ENCODE measurements at places on chromosomes 12 and 14.

- no peak for DNase-seq
These were observed 90.9 kb upstream of the PLXNC1 start for GRCh38 chr12:94057262-94058151.

GRCh38 chr12:58148405-58148804, 207.0 kb downstream of the ATP23 start:
- no peak for DNase-seq

GRCh38 chr12:77357655-77358054, 292.3 kb upstream of the E2F7 start:
- DNase-seq = no peak

GRCh38 chr14:31530136-31530535, 31.1 kb upstream of the NUBPL start:
- no peak for DNase-seq

DNA sequence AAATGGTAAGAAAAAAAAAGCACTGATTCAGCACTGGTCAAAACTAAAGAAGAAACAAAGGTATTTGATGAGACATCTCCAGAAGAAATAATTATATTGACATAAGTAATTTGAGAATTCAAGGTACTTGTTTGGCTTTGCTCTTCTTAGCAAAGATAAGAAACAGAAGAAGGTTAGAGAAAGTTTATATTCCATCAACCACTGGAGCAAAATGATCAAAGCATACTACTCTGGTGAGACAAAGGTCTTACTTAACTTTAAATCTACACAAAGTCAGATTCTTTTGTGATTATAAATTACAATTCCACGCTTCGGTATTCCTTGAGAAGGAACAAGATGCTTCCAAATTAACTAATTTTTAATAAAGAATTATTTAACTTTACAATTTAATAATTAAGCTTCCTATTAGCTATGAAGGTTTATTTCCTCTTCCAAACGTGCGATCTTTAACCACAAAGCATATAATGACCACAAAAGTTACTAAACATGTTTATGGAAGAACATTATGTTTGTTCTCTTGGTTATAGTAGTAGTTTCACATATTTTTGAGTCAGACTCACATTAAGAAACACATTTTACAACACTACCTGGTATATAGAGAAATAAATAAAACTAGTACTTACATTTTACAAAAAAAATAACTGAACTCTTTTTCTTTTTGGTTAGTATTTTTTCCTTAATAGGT, 53.4 kb downstream of the METTL25 start:
- no peak for DNase-seq

GRCh38 chr12:13211859-13212664, 15.5 kb downstream of the EMP1 start:
- DNase-seq = peak; percentile 43

DNA sequence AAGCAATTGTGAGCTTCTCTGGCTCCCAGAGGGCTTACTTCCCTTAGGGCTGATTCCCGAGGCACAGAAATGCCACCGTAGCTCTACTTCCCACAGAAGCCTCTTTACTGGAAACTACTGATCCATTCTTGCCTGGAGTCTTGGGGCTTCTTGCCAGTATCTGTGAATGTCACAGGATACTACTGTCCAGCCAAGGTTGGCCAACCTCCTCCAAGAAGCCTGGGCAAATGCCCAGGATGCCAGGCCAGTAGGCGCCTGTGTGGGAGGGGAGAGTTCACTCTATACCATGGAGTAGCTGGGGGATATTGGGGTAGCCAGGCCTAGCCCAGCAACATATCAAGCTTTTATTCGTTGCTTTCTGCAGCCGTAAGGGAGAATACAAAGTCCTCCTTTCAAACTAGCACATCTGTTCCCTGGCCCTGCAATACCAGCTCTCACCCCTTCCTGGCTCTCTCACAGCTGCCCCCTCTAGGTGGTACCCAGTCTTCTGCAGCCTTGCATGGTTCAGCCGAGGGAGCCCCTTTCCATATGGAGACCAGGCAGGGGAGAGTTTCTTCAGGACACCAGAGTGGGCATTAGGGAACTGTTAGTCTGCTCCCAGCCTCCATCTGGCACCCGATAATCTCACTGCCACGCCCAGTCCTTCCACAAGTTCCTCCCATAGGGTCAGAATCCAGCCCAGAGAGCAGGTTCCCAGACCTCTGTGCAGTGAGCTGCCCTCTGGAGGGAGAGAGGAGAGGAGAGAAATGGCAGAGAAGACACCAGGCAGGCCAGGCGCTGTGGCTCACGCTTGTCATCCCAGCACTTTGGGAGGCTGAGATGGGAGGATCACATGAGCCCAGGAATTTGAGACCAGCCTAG, 24.3 kb upstream of the PLEK2 start:
- DNase-seq = no peak

DNA sequence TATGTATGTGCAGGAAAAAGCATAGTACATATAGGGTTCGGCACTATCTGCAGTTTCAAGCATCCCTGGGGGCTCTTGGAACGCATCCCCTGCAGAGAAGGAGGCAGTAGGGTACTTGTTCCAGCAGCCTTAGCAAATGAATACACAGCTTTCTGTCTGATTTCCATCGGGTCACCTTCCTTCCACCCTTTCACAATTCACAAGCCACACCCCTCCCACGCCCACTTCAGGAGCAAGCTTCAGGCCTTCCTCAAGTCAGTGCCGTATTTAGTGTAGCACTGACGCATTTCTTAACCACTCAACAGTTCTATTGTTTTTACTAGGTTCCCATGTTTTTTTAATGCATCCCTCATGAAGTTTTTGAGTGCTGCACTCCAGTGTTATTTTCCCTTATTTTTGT, 64.2 kb downstream of the CLMN start:
- DNase-seq = peak; percentile 33

DNA sequence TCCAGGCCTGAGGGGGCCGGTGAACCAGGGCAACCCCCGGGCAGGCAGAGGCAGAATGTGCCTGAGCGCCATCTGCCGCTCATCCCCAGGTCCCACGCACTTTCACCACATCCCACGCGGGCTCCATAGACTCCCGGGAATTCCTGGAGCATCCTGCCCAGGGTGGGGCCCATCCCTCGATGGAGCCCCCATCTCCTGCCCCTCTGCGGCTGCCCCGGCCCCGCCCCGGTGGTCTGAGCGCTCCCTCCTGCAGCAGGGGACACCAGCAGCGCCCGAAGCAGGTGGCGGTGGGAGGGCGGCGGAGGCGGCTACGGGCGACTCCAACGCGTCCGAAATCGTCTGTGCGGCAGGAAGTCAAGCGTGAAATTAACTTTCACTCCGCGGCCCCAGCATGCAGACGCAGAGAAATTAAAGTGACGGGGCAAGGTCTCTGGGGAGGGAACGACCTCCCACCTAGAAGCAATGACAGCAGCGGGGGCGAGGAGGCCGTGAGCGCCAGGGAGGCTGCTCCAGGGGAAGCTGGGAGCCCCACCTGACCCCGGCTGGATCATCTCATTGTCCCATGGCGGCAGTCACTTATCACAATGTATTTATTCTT, 122.2 kb downstream of the NCOR2 start:
- no peak for DNase-seq

- DNase-seq = no peak
These were observed 173.7 kb downstream of the STXBP6 start for GRCh38 chr14:24875991-24876878.

GRCh38 chr12:83097643-83098342, 411.1 kb downstream of the TMTC2 start:
- no peak for DNase-seq

- no peak for DNase-seq
These were observed 182.2 kb upstream of the FBXO33 start for GRCh38 chr14:39614297-39614923.

DNA sequence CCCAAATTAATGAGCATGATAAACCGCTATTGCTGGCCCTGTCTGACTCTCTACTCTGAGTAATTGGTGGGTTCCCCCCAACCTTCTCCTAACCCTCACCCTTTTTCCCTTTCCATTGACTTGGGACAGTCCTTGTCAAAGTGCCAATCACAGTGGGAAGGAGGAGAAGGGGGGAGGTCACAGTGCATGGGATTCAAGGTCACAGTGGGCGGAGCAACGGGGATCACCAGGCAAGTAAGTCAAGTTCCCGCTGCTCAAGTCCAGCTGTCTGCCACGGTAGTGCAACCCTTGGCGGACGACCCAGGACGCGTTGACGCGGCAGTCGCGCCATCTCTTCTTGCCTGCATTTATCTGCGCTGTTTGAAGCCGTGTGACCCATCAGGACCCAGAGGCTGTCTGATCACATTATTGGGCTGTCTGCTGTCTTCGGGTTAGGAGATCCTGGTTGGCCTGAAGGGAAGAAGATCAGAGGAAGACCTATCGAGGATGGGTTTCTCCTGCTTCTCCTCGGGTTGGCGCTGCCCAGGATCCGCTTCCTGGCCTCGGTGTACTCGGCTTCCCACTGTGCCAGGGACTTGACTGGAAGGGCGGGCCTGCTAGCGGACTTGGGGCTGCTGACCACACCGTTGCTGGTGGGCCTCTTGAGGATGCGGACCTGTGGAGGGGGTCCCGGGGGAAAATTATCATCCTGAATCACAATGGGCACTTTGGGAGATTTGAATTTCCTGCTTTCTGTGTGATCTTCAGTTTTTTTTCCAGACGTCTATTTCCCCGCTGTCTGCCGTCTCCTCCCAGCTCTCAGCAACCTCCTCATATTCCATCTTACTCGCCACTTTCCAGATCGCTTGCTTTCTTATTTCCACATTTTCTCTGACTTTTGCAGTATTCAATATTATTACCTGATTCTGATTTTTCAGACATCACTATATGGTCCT, 3.1 kb upstream of the MDM2 start:
- DNase-seq = no peak

- DNase-seq = no peak
These were observed 83.4 kb downstream of the GTF2A1 start for GRCh38 chr14:81137316-81137715.

DNA sequence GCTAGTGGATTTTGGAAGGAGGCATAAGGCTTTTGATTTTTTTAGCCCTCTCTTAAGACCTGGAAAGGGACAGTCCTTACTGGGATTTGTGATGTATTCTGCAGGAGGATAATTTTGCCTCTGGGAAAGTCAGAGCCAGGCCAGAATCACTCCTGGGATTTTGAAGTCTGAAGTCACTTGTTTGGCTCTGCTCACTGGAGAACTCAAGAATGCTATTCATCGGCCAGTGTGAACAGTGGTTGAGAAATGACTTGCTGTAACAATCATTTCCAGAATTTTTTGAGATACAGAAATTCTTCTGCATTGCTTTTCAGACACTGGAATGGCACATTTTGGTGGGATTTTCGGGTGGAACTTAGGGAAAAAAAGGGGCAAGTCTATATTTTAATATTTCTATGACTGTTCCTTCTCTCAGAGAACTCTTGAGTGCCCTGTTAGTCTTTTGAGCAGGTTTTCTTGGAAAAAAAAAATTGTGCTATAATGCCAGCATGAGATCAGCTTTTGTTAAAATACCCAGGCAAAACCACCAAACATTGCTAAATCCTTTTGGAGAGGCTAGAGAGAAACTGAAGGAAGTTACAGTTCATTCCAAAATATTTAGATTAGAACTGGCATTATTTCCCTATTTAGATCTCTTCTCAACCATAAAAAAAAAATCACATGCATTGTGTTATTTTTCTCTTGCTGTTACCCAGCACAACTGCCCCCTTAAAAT, 26.1 kb upstream of the BHLHE41 start:
- DNase-seq = no peak

- DNase-seq = peak; percentile 70
These were observed 172.3 kb downstream of the DUSP6 start for GRCh38 chr12:89179983-89180382.

- DNase-seq = no peak
These were observed 766.4 kb upstream of the TMEM132C start for GRCh38 chr12:127500512-127501035.

DNA sequence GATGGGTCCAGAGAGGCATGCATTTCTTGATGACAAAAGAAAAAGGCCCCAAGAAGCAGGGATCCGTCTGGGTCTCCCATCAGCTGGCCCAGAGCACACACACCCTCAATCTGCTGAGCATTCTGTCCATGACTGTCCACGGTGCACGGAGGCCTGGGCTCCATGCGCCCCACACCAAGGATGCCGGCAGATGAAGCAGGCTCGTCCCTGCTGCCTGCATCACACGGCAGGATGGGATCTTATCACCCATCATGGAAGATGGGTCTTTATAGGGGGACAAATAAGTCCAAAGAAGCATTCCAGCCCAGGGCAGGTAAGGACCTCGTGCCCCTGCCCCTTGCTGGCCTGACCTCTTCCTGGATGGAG, 59.7 kb downstream of the PRIMA1 start:
- DNase-seq = no peak

- DNase-seq = no peak
These were observed 52.0 kb downstream of the FBRSL1 start for GRCh38 chr12:132541996-132542395.

- no peak for DNase-seq
These were observed 532.0 kb downstream of the TMEM121 start for GRCh38 chr14:106058342-106058741.

- DNase-seq = no peak
These were observed 51.5 kb downstream of the FAR2 start for GRCh38 chr12:29200586-29200985.

GRCh38 chr12:27602516-27602915, 78.5 kb downstream of the PPFIBP1 start:
- no peak for DNase-seq

DNA sequence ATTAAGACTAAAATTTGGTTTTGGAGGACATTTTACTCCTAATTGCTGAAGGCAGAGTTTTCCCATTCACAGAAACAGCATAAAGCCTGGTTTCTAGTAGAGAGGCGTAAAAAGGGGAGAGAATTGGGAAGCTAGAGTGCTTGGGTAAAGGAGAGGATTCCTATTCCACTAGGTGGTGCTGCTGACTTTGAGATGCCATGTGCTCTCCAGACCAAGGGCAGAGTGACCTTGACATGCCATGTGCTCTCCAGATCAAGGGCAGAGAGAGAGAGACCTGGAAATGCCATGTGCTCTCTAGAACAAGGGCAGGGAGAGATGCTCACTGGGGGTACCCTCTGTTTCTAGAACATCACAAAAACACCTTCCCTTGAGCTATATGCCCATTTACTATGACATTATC, 176.2 kb upstream of the PDZRN4 start:
- DNase-seq = no peak

- no peak for DNase-seq
These were observed 61.4 kb downstream of the SEL1L start for GRCh38 chr14:81472096-81472800.

DNA sequence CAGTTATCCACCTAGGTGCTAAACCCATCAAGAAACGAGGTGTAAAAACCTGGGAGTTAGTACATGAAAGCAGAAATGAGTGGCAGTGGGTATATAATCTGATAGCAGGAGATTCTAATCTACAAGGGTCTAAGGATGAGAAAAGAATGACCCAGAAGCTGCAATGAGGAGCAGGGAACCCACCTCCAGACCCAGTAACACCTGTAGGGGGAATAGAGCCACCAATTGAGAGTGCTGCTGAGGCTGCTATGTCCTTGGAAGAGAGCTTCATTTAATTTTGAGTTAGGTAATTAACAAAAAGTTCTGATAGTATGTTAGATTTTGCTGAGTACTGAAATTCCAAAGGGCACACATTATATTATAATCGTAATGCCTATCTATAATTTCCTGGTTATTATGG, 89.8 kb downstream of the KITLG start:
- DNase-seq = no peak

DNA sequence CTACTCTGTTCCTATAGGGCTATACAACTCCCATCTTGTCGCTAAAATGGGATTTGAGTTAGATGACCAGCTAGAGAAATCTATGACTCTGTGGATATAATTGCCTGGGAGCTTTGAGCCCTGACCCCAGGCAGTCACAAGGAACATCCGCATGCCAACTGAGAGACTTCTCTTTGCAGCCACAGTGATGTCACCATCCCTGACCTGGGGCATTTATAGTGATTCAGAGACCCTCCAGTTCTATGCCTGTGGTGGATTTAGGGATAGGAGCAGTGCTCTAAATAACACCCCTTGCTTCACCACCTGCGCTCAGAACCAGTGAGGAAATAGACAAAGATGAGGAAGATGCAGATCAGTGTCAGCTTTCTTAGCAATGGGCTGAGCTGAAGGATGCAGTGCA, 86.2 kb downstream of the RIN3 start:
- DNase-seq = no peak

Measured in tibial artery (tissue), 4 donors.